ENCODE measurements at places on chromosomes 5 and 9.

DNA sequence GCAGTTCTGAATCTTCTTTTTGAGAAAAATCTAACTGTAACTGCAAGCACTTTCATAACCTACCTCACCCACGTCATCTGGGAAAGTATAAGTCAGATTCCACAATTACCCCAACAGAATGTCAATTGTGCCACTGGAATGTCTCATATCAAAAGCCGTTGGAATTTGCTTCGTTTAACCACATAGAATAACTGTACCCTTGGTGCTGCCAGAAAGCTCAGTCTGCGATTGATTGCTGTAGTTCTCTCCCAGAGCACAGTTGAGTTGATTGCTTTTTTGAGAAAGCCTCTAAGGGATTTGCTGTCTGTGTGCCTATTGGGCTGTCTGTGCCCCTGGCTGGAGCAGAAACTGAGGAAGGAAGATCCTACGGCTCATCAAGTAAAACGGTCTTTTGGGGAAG, 583.6 kb downstream of the TMEM38B start:
- DNase-seq, result no peak

GRCh38 chr5:82534986-82535385, 256.8 kb upstream of the RPS23 start:
- DNase-seq, result no peak

- DNase-seq, result peak; percentile 62
Measured at GRCh38 chr9:136787690-136788400, 3.3 kb upstream of the TMEM141 start.

GRCh38 chr9:126706698-126707053, 92.9 kb downstream of the LMX1B start:
- DNase-seq, result no peak

DNA sequence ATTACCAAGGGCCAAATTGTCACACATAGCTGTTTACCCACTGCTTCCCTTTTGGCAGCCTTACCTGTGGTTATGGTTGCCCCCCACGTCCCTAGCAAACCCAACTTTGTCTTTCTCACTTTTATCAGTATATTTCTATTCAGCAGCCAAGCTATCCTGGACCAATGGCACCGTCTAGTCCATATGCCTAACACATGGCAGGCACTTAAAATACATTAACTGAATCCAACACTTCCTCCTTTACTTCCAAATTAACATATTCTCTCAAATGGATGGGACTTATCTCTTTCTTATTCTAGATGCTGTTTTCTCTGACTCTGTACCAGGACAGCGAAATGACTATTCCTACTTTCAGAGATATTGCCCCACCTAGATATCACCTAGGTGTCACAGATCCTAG, 50.9 kb upstream of the SLC44A1 start:
- no peak for DNase-seq

DNA sequence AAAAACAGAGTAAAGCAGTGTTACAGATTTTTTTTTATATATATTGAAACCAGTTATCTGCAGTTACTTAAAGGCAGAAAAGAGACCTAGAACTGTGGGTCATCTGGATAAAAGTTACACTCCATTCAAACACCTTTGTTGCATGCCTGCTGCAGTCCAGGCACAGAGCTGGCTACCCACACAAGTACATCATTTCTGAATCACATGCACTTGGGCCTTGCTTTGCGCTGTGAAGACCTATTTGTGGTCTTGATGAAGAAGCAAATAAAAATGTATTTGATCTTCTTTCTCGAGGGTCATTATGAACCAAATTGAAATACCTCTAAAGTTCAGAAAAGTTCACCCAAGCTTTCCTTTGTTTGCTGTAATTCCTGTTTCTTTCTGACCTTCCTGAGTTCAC, 503.0 kb upstream of the ZNF608 start:
- DNase-seq, result no peak

GRCh38 chr5:148713735-148714508, 59.6 kb upstream of the HTR4 start:
- no peak for DNase-seq

- no peak for DNase-seq
Measured at GRCh38 chr9:106925392-106925791, 62.4 kb downstream of the ZNF462 start.

DNA sequence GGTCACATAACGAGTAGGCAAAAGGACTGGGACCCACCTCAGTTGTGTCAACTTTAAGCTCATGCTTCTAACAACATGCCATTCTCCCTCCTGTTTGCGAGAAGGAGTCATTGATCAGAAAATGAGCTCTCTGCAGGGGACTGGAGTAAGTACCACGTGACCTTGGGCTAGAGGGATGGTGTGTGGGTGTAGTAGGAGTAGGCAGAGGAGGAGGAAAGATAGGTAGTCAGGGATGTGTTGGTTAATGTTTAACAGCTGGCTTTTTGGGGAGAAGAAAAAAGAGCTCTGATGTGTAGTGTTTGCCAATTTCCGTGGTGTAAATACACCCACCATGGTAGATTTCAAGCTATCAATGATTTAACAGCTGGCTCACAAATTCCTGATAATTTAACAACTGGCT, 160.3 kb upstream of the TBC1D2 start:
- DNase-seq, result no peak

DNA sequence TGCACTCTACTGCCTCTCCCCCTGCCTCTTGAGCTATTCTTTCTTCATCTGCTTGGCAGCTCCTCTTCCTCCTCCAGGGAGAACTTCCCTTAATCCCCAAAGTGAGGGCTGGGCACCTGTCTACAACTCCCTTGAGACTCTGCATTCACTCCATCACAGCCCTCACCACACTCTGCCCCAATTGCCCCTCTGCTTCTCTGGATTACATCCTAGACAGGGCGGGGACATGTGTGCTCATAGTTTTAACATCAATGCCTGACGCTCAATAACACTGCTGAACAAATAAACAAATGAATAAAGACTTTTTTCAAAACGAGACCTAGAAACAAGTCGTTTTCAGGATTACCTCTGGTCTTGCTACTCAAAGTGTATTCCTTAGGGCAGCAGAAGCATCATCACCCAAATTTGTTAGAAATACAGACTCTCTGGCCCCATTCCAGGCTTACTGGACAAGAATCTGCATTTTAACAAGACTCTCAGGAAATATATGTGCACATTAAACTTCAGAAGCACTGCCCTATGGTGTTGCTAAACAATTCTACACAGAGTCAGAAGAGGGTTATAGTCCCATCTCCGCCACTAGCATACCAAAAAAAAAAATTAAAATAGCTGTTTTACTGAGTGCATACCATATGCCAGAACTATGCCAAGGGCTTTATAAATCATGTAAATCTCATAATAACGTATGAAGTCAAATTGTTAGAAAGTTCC, 115.6 kb downstream of the CDK5RAP2 start:
- DNase-seq, result no peak

DNA sequence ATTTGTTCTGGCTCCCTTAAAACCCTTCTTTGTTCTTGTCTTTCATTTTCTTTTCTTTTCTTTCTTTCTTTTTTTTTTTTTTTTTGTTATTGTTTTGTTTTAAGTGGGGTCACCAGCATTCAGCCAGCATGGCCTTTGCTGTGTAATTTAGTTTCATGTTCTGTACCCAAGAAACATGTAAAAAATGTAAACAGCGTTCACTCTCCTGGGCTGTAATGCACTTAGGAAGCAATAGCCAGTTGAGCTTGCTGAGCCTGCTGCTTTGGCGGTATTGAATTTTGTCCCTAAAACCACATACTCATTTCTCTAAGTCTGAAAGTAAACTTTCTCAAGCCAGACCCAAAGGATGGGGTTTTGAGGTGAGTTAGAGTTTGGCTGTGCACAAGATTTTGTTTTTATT, 158.6 kb downstream of the PAPPA start:
- DNase-seq, result no peak

DNA sequence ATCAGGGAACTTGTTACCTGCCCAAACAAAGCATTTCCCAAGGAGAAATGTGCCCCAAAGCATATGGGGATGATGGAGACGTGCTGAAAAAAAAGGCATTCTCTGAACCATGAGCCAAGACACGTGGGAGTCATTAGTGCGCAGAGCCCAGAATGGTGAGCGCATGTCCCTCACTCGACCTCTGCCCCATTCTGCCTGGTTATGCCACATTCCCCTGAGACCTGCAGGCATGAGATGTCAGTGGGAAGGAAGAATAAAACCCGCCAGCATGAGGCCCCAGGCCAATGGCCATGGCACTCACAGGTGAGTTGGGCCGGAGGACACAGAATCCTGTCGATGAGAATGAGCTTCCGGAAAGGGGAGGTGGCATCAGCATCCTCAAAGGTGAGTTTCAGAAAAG, 228.9 kb downstream of the CDK5RAP2 start:
- DNase-seq, result no peak

DNA sequence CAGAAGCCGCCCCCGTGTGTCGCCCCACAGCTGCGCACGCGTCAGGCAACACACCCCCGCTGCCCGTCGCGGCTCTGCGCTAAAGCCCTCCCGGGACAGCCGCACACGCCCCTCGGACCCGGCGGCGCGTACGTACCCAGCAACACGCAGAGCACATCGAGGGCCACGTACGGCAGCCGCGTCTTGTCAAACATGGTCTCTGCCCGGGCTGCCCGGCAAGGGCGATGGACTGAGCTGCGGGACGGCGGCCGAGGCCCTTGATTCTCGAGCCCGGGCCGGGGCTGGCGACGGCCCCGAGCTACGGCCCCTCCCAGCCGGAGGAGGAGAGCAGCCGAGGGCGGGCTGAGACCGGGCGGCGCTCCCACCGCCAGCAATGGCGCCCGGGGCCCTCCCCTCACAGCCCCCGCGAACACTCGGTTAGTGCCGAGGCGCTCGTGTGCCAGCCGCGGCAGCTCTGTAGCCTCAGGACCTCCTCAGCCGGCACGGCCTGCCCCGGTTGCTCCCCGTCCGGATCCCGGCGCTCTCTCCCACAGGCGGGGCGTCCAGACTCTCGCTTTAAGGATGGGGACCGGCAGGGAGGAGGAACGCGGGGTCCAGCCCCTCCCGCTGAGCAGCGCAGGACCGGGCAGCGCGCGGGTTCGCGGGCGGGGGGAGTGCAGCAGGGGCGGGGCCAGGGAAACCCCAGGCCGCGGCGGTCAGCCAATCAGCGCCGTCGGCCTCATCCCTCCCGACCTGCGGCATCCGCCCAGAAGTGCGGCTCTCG, at the start of gene PLPP1:
TSS of gene PLPP1 (minus strand) at position 529 of the 763 bp plus-strand sequence. CDS start at position 194, 335 bp downstream.
- DNase-seq, result peak; percentile 74

DNA sequence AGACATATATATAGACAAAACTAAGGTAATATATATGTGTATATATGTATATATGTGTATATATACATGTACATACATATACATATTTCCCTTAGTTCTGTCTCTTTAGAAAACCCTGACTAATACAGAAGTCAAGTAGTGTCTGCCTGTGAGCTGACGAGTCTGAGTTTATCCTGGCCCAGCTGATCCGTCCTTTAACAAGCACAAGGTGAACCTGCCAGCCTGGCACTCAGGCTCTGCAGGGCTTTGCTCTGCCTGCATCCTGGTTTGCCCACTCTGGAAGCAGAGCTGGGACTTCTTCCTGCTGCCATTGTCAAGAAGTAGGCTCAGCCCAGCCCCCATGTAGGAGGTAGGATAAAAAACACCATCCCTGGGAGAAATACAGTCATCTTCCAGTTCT, 388.0 kb downstream of the ICE1 start:
- no peak for DNase-seq

GRCh38 chr5:31393126-31393525, 138.8 kb downstream of the DROSHA start:
- no peak for DNase-seq

DNA sequence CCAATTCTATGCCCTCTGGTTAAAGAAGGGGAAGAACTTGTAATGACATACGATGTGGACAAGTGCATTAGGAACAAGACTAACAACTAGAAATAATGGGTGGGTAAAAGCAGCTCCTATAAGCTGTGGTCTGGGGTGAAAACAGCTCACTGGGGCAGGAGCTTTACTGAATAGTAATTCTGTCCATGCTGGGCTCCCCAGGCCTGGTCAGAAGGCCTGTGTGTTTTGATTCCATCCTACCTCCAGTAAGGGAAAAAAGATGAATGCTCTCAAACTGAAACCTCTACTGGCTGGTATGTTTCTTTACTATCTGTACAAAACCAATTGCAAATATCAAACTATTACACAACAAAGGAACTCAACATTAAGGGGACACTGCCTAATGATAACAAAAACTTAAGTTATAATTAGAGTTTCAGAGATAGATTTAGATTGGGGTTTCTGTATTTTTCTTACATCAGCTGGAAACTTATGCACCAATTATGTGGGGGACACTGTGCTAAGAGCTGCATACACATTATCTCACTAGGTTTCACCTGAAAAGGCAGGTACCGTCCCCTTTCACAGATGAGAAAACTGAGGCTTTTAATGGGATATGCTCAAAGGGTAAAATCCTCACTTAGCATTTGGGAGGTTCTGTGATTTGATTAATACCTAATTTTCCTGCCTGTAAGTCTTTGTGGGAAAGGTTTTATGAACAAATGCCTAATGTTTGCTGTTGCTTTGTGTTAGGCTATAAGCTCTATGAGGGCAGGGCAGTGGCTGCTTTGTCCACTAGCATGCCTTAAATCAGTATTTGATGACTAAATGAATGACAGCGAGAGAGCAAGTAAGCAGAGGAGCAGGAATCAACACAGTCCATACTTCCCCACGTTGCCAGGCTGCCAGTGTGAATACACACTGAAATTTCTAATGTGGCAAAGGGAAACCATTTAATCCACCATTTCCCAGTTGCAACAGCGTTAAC, 53.6 kb downstream of the ELL2 start:
- no peak for DNase-seq

- no peak for DNase-seq
Measured at GRCh38 chr9:94865582-94866452, 139.3 kb downstream of the AOPEP start.

DNA sequence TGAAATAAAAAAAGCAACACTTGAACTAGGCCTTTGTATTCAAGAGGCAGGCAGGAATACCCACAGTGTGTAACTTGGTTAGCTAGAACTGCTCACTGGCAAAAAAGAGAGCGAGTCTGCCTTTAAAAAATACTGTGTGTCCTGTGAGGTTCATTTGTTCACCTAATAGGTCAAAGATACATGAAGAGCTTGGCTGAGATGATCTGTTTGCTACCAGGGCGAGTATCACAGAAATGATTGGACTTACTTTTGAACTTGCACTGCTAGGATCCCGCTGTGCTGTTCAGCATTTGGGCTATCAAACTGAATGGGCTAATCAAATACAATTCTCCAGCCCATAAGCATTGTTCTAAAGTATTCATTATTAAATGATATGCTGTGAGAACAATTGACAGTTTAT, 229.1 kb downstream of the NFIB start:
- no peak for DNase-seq

- DNase-seq, result no peak
Measured at GRCh38 chr5:35197351-35197750, 32.9 kb downstream of the PRLR start.

DNA sequence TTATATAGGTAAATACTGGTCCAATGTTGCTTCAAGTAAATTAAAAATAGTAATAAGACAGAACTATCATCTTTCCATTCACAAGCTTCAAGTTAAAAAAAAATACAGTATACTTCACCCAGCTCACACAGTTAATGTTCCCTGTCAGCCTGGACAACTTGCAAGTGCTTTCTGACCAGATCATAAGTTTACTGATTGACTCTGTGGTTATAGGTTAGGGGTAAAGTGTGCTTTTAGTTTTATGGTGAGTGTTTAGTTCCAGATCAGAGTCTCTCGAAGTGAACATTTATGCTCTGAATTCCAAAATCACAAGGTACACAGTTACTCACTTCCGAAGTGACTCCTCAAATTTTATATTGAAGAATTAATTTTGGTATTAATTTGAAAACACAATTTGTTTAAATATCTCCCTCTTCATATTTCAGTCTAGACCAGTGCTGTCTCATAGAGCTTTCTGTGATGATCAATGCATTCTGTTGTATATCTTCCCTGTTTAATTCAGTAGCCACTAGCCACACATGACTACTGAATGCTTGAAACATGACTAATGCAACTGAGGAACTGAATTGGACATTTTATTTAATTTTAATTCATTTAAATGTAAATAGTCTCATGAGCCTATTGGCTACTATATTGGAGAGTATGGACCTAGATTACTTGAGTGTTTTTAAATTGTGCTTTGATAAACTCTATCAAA, 90.7 kb downstream of the MEF2C start:
- DNase-seq, result no peak
